ENCODE measurements at places on chromosomes 3 and 15. TPM values are rescaled to one million over a fixed set of nuclear protein-coding genes. Genes with fewer than 3 reads are reported as not detected.
A peak's percentile ranks its signal among the peaks of the same experiment; 100 is the strongest.

DNA sequence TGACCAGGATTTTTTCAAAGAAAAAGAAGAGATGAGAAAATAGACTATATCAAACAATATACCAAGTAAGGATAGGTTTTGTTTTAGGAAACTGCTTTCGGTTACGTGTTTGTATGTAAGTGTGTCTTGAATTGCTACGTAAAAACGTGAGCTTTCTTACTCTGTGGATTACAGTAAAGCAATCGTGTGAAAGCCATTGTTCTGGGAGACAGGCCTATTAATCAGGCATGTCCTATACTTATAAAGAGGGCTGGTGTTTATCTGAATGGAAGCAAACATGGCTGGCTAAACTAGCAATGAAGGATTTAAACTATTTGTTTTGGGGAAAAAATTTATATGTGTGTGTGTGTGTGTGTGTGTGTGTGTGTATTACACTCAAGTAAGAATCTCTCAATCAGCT is 2.6 kb downstream of the EHHADH start:
- no peak for DNase-seq

GRCh38 chr3:13655061-13655913 is 106.4 kb downstream of the FBLN2 start:
- no peak for DNase-seq

GRCh38 chr3:49422379-49423248 is at the start of gene AMT:
AMT (minus strand) TSS chr3:49422473; CDS start chr3:49422450, 23 bp downstream.
- DNase-seq = no peak

GRCh38 chr3:114455432-114455831 is 161.6 kb downstream of the TIGIT start:
- DNase-seq = no peak

- no peak for DNase-seq
Measured at GRCh38 chr15:100311154-100311625, 30.6 kb downstream of the ADAMTS17 start.

DNA sequence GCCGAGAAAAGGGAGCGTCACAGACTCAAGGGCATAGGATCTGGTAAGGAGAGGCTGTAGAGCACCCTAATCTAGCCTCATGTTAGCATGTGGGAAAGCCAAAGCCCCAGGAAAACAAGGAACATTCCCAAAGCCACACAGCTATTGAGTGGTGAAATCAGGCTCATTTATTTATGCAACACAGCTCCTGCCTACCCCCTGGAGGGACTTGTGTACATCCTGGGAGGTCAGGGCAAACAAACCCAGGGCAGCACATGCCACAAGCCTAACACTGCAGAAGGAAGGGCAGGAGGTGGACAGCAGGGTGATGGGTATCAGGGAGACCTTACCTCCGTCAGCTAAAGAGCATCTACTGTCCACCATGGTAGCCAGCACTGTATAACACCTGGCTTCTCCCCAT is 283.5 kb downstream of the RPLP1 start:
- DNase-seq = no peak

DNA sequence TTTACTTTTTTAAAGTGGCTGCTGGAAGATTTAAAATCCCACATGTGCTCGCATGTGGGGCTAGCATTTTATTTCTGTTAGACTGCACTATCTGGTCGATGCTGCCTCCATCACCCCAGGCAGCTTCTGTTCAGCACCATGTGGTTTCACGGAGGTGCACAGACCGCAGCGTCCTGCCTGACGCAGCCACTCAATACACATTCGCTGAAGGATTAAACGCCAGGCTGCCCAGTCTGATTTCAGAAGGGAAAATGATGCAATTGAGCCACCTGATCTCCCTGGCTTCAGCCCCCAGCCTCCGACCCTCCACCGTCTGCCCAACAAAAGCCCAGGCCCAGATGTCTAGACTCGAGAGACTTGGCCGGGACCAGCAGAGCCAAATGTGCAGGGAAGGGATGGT is 84.5 kb downstream of the MEGF11 start:
- DNase-seq = no peak

DNA sequence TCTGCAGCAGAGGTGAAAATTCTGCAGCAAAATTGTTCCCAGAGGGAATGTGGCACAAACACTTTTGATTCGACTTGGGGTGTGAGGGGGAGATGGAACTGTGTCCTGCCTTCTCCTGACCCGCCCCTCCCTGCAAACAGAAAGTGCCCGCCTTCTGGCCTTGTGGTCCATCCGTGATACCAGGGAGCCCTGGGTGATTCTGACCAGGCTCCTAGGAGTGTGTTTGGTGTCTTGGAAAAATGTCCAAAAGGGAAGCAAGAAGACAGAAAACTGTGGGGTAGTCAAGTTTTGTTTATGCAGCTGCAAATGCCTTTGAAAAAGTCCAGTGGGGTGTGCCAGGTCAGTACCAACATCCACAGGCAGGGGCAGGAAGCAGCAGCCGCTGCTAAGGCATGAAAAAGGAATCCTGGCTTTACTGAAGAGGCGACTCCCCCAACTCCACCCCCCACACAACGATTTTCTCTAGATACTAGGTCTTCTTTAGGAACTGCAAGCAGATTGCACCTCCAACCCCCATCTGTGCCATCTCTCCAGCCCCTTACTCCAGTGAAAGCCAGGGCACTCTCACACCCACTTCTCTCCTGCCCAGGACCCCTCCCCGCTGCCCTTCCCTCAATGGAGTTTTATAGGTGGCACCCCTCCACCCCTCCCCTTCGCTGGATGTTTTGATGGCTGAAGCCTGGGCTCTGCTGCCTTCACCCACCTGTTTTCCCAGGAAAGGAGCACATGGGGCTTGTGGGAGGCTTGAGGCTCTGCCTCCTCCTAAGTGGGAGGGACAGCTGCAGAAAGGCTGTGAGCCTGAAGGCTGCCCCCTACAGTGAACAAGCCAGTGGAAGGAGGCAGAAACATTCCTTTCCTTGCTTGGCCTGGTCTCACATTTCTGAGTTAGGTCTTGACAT is 82.4 kb upstream of the HERC1 start:
- DNase-seq = peak; percentile 18

DNA sequence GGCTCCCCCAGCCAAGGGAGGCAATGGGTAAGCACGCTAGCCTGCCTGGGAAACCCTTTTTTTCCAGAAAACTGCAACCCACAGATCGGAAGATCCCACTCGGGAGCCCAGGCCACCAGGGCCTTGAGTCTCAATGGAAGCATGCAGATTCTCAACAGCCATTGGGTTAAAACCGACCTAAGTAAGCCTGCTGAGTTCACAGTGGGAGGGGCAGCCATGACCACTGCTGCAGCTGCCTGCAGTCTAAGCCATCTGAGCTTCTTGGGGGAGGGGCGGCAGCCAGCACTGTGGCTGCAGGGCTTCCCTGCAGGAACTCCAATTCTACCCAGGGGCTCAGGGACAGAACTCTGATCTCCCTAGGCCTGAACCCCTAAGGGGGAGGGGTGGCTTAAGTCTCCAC is 82.0 kb downstream of the DPPA2 start:
- DNase-seq = no peak

DNA sequence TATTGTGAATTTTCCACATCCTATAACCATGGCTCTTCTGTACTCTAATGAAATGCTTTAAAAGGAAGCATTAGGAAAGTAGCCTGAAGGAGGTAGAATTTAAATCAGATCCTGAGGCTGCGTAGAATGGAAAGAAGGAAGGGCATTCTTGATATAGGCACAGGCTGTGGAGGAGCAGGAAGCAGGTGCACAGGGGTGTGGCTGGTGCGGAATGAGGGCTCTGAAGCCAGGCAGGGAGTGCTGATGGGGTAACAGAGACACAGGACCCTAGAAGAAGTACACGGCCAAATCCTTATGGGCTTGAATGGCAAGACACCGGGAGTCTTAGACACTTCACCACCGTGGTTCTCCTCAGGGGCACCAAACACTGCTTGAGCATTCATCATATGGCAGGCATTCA is 97.0 kb downstream of the MYLK start:
- no peak for DNase-seq

- DNase-seq = peak; percentile 23
Measured at GRCh38 chr3:156536524-156537316, 18.2 kb downstream of the SSR3 start.

DNA sequence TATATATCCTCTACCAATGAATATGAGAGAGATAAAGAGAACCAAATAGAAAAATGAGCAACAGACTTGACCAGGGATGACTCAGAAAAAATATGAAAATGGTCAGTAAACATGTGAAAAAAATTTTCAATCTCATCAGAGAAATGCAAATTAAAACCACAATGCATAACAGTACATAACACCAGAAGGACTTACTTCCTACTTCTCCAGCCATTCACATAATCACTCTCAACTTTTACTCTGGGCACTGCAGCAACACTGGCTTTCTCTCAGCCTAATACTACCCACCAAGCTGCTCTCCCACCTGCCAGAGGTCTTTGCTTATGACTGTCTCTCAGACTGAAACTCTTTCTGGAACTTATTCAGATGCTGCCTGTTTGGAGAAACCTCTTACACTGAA is 49.4 kb downstream of the DPH6 start:
- DNase-seq = no peak

- no peak for DNase-seq
Measured at GRCh38 chr3:193991666-193992424, 144.1 kb upstream of the HES1 start.

DNA sequence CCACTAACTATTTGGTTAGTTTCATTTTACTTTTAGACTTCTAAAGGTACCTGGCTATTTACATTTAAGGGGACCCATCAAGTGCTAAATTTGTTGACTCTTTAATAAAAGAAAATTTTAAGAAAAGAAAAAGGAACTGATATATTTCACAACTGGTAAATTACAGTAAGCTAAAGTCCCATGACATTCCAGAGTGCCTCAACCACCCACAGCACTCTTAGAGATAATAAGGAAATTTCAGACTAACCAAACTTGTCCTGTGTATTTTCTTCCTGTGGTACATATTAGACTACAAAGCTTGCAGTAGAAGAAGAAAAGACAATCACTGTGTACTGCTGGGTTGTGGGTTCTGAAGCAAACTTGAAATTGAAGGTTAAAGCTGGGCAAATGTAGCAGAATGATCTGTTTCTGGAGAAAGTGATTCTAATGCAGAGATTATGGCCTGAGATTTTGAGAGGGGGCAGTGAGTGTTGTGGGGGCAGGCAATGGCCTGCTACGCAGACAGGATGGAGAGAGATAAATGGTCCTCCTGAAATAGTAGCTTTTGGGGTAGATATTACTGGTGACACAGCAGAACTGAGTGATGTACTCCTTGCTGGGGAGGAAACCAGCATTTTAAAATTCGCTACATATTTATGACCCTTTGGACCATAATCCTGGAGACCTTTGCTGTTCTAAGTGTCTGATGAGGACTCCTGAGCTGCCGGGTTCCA is 24.5 kb upstream of the MFSD1 start:
- no peak for DNase-seq

GRCh38 chr3:186200726-186201125 is 91.8 kb upstream of the ETV5 start:
- DNase-seq = no peak

DNA sequence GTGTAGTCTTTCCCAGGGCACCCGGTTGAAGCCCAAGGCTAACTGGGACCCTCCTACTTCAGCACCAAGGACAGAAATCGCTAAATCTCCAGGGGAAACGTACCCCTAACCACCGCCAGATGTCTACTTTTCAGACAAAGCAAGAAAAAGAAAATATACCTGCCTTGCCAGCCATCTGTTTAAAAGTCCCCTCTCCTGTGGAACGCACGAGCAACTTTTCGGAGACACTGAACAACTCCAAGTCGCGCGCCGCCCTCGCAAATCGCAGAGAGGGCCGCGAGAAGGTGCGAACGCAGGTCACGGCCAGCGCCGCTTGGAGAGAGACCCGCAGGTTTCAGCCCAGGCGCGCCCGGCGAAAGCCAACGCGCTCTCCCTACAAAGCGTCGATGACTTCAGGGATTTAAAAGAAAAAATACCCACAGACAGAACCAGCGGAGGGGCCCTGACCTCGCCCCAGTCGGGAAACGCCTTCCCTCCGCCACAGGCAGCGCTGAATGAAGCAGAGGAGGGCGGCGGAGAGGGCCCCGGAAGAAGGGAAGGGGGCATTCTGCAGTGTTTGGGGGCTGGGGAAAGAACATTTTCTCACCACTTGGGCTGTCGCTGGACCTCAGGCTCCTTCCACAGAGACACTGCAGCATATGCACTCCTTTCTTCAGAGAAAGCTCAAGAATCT is 213.1 kb downstream of the FGF12 start:
- DNase-seq = peak; percentile 15

DNA sequence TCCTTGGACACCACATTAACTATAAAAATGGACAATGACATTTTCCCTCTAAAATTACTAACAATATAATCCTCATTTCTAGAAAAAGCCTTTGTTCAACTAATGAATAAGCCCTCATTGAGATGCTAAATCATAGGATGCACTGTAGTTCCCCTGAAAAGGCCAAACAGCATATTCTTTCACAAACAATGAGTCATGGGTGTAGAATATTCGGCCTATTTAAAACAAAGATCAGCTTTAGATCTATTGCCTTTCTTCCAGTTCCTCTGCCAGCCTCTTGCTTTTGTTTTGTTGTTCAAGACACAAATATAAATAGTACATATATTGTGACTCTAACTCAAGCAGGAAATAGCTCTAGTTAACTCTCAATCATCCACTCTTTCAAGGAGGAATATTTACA is 82.5 kb downstream of the ADAM10 start:
- peak; percentile 28 for DNase-seq

DNA sequence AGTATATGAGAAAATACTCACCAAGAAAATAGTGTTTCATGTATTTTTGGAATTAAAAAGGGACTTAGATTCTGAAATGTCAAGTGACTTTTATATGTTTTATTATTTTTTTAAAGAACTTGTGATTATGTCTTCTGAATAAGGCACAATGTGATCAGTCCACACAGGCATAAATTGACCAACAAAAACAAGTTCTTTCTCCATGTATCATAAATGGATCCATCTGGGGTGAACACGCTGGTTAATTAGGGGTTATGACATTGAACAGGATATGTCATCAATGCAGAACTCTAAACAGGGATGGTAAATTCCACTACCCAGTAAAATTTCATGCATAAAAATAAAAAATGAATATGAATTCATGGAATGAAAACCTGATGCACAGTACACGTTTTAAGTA is 31.3 kb upstream of the PIK3CA start:
- DNase-seq = no peak

Gene EID1
- 253 TPM for total RNA-seq

DNA sequence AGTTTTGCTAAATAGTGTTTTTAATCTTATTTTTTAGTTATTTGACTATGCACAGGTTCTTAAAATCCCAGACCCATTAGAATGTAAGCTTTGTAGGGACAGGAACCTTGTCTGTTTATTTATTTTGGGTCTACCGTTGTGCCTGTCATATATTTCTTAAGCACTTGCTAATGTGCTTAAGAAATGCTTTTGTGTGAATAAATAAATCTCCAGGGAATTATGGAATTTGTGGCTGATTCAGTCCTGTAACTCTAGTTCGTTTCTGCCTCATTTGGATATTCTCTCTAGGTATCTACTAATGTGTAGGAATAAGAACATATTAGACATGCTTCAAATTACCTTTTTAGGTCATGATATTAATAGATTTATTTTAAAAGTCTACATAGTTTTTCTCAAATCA is 161.6 kb downstream of the LPP start:
- DNase-seq = peak; percentile 41
